Activated T-cell treated with anti-CD3 and anti-CD28 coated beads for 1 hour (primary cell): ENCODE measurements at places on chromosomes 2 and 18.

DNA sequence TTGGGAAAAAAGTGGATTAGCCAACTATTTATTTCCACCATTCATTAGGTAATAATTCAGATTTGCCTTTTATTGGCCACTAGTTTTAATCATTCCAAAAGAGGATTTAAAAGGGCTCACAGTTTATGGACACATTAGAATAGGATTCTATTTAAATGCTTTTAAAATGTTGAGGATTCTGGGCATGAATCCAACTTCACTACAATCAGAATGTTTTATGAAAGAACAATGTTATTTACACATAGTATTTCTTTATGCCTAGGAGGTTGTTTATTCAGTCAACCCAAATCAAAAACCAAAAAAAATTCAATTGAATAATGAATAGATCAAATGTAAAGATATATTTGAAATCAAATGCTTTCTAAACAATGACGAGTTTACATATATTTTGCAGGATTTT is 232.2 kb downstream of the GULP1 start:
- no peak for DNase-seq

DNA sequence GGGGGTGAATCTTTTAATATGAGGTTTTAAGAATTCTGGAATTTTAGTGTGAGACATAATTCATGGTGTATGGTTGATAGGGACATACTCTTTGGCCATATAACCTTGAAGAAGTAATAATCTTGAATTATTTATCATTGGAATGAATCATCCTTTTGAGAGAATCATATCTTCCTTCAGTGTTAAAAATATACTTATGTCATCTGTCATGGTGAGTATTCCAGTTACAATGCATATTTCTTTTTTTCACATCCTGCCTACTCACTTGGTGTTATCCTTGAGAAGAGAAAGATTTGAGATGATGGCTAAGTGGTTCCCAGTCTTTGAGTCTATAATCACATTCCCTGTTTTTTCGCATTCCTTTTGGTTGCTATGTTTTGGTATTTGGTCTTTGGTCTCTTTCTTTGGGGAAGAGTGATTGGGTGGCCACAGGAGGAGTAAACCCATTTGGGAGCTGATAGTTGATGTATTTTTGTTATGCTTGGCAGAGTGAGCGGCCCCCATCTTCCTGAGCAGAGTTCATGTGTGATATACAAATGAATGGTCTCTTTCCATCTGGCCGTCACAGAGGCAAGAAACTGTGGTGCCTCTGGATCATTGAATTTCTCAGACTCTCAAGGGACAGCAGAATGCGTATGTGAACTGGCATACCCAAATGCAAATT is 21.6 kb downstream of the ASAP2 start:
- DNase-seq = no peak

DNA sequence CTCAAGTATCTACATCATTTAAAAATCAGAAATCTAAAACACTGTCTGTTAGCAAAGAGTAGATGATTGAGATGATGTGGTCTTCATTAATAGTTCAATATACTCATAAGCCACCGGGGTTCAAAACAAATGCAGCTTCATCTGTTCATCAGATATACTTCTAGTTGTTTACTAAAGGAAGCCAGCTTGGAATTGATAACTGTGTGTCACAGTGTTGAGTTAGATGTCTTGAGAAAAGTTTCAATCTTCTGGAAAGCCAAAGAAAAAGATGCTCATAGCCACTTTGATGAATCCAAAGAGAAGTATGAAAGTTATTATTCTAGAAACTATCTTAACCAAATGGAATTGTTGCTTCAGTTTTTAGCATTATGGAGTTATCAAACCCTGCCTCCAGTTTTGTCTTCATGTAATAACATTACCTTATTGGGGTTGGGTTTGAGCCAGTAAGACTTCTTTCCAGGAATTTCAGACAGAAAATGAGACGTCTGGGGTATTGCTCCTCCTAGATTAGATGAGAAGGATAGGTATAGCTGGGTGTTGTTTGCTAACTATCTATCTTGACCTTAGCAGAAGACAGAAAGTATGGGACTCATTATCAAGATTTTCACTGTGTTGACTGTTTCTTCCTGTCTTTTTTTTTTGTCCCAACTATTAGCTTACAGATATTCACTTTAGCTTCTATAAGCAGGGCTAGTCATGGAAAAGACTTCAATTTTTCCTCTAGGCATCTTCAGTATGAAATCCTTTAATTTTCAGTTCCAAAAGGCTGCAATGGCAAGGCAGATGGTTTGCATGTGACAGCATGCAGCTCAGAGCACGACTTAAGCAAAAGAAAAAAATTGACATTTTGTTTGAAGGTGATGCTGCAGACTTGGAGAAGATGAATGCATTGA is 66.5 kb downstream of the LNPK start:
- no peak for DNase-seq

DNA sequence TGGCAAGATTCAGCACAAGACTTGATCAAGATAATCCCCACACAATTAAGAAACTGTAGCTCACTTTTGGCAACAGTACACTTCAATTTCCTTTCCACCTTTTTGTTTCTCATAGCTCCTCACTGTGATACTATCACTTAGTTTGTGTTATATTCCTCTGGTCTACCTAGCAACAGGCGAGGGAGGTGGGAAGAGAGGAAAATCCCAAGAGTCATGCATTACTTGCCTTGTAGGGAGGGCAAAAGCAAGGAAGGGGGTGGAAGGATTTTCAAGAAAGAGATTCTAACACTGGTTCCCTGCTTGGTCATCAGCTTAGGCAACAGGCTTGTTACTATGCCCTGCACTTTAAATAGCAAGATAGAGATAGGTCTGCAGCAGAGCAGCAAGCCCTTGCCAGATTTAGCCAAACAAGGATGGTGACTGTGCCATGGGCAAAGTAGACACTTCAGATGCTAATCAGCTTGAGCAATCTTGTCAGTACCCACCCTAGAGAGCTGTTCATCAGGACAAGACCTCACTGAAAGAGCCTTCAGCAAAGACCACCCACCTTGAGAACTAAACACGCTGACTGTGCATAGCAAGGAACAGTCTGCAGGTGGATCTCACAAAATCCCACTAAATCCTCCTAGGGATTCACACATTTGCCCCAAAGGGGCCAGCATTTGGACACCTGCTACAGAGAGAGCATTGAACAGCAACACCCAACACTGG is 134.6 kb downstream of the MBD2 start:
- DNase-seq = no peak

DNA sequence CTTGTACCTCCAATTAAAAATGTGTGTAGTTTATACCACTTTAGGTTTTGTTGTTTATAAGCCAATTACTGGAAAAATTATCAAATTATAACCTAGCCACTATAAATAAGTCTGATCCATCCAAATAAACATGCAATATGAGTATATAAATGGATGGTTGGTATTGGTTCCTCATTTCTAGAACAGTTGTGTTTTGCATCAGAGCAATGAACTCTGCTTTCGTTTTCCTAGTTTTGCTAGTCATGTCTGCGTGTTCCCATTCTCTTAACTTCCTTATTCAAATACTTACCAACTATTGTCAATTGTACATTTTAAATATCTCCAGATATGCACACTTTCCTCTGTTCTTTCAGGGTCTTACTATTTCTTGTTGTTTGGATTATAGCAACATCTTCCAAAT is 641.7 kb downstream of the NR4A2 start:
- DNase-seq = no peak

DNA sequence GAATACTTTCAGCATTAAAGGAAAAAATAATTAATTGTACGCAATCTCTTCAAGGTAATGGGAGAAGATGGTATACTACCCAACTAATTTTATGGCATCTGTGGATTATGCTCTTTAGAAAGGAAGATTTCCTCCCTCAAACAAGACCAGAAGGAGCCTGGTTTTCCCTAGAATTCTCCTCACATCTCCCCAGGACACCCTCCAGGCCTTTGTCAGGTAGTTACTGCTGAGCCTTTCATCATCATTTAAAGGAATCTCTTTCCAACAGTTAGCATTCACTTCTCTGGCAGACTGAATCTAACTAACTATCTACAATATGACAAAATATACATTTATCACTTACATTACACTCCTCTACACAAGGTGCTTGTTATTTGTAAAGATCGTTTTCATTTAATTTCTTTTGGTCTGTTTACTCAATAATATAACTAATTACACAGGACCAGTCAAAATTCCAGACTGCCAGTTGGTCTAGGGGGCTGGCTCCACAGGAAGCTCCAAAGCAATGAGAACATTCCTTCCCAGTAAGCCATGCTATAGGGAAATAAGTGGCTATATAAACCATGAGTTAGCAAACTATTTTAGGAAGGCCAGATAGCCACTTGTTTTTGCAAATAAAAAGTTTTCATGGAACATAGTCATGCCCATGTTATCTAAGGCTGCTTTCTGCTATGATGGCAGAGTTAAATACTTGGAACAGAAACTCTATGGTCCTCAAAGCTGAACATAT is 19.1 kb downstream of the ZNF24 start:
- no peak for DNase-seq

DNA sequence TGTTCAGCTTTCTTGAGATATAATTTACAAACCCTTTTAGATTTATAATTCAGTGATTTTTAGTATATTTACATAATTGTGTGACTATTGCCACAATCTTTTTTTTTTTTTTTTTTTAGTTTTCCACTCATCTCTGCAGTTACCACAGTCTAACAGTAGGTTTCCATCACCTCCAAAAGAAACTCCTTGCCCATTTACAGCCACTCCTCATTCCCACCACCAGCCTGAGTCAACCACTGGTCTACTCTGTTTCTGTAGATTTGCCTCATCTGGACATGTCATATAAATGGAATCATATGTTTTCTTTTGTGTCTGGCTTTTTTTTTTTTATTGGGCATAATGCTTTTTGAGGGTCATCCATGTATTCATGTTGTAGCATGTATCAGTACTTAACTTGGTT is 16.1 kb downstream of the MTX2 start:
- no peak for DNase-seq

- DNase-seq = no peak
Observed at GRCh38 chr2:30732876-30733275, 74.4 kb downstream of the CAPN13 start.

DNA sequence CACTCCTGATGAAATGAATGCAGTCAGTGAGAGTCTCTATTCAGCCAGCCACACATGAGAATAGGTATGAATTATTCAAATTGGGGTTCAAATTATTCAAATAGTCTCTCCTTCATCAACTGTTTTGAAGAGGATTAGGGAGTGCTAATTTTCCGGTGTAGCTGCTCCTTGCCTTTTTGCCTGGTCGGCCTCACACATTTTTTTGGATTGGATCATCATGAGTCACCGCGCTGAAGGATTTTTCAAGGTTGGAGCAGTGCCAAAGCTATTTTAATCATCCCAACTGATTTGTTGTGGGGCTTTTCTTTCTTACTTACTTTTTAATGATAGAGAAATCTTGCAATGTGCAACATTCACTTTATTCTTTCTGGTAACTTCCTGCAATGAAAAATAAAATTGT is 2.4 kb upstream of the DTNA start:
- no peak for DNase-seq

GRCh38 chr2:76849086-76849485 is 673.1 kb downstream of the LRRTM4 start:
- DNase-seq = no peak

- no peak for DNase-seq
Observed at GRCh38 chr2:198546122-198546521, 741.7 kb downstream of the PLCL1 start.

- DNase-seq = no peak
Observed at GRCh38 chr18:69897397-69898108, 50.1 kb downstream of the CD226 start.

DNA sequence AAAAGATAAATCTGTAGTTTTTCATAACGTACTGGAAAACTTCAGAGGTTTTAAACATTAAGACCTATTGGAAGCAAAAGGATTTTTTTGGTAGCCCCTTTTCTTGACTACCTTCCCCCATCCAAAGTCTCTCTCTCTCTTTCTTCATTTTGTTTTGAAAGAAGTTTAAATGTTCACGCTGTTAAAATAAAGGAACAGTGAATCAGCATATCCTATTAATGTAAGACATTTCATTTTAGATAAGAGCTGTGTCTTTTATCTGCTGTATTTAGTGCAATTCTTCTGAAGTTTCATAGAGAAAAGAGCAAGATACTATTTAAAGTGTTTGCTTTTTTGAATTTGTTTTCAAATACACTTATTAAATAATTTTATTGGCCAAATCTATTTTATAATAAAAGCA is 205.5 kb upstream of the POU3F3 start:
- DNase-seq = no peak

DNA sequence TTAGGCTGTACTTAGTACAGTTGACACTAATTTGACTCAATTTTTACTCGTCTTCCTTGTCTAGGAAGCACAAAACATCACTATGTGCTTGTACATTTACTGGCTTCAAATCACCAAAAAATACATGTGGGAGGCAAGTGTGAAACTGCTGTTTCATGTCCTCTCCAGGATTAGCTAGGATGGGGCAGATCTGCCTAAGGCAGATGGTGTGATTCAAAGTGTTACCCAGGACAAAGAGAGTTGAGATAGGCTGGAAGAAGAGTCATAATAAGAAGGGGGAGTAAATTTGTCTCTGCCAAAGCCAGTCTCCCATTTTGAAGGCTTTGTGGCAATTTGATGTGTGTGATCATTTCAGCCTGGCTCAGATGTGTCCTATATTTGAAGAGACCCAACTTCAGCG is 821.6 kb upstream of the ZEB2 start:
- DNase-seq = no peak

GRCh38 chr18:34153711-34154110 is 71.0 kb downstream of the NOL4 start:
- DNase-seq = no peak

DNA sequence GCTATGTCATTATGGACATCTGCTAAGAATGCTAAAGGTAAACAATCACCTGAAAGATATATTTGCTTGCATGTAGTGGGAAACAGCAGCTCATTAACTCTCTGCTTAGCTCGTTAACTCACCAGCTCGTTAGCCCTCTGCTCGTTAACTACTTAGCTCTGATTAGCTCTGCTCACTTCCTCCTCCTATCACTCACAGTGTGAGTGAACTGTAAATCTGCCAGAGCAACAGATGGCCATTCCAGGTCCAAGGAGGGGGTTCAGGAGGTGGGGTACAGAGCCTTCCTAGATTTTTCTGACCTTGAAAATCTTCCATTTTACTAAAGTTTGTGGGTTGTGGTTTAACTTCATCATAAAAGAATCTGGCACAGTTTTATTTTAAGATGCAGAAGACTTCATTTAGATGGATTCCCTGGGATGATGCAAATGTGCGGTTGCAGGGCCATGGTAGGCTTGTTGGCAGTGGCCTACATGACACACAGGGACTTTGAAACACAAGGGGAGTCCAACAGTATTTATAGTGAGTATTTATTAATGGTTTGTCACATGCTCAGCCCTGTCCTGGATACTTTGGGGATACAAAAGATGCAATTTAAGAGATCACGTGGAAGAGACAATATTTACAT is 1633.7 kb upstream of the CELF4 start:
- no peak for DNase-seq
